Astrocyte of the spinal cord (primary cell): ENCODE measurements at places on chromosomes 2 and 18.

GRCh38 chr2:29991086-29991485 lies 69.7 kb upstream of the ALK start:
- no peak for DNase-seq

DNA sequence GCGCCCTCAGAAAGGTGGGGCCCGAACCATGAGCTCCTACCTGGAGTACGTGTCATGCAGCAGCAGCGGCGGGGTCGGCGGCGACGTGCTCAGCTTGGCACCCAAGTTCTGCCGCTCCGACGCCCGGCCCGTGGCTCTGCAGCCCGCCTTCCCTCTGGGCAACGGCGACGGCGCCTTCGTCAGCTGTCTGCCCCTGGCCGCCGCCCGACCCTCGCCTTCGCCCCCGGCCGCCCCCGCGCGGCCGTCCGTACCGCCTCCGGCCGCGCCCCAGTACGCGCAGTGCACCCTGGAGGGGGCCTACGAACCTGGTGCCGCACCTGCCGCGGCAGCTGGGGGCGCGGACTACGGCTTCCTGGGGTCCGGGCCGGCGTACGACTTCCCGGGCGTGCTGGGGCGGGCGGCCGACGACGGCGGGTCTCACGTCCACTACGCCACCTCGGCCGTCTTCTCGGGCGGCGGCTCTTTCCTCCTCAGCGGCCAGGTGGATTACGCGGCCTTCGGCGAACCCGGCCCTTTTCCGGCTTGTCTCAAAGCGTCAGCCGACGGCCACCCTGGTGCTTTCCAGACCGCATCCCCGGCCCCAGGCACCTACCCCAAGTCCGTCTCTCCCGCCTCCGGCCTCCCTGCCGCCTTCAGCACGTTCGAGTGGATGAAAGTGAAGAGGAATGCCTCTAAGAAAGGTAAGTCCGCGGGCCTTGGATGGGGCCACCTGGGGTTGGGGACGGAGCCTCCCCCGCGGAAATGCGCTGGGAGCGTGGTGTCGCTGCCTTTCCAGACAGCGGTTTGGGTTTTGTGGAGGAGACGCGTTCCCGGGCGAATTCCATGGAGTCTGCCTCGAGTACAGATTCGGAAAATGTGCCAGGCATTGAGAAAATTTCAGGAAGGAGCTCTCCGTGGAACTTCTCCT lies 559 bp downstream of the HOXD1 start:
- no peak for DNase-seq

DNA sequence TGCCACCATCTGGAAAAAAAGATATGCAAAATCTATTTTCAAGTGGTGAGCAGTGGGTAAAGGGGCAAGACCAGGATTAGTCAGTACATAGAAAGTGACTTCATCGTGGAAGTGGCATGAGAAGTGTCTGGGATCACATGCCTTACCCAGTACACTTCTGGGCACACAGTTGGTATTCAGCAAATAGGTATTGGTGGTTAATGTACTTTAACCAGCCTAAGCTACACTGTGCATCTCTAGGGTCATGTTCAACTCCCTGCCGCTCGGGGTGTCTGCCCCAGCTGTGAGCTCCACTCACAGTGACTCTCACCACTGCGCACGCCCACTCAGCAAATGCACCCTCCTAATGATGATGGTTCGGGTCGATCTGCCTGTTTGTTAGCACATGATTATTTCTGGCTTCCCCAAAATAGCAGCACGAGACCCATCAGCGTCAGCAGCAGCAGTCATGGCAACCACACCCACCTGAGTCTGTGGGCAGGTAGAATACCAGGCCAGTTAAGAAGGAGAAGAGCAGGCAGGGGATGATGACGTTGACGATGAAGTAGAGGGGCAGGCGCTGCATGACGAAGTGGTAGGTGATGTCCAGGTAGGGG lies 11.1 kb downstream of the CHRNA1 start:
- no peak for DNase-seq

GRCh38 chr2:20999906-21000645 lies 43.8 kb downstream of the APOB start:
- DNase-seq, result no peak

DNA sequence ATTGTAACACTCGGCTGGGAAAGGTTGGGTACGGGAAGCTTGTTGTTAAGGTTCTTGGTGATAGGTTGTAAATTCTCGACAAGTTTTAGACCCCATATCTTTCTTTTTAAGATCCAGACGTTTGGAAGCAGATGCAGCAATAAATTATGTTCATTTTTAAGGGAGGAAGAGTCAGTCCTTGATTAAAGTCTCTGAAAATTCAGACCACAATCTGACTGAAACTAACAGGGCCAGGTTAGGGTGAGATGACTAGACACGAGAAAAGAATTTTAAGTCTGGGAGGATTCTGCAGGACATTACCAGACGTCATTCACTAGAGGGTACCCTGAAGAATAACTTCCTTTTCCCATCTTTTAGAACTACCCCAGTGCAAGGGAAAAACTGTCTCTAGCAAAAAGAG lies 16.1 kb downstream of the WIPF1 start:
- no peak for DNase-seq

DNA sequence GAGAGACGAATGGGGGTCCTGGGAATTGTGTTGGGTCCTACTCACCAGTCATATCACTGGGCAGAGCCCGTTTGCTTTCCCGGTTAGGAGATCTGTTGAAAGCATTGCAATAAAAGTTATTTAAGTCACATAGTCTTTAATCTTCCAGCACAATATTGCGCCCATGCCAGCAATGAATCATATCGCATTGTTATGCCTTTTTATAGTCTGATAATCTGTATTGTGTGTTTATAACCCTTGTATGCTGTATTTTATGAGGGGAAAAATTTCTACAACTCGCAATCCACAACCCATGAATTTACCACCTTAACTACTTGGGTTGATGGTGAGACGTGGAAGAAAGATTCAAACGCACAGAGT lies 211.9 kb upstream of the SMIM21 start:
- DNase-seq, result no peak

DNA sequence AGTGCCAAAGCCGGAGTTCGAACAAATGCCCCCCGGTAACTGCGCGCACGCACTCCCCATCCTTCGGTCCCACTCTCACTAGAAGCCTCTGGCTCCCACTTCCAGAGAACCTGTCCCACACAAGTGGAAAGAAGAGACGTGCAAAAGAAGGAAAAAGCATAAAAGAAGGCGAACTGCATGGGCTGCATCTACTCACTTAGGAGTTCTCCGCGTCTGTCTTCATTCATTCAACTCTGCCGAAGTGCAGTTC lies 312 bp downstream of the NR4A2 start:
- DNase-seq, result no peak
